Stimulated activated CD4-positive, alpha-beta T cell treated with anti-CD3 and anti-CD28 coated beads, Interleukin-1b, Interleukin-23, amount 100 ng/mL, for 1 hour (primary cell): ENCODE measurements at places on chromosomes 11 and 22.

DNA sequence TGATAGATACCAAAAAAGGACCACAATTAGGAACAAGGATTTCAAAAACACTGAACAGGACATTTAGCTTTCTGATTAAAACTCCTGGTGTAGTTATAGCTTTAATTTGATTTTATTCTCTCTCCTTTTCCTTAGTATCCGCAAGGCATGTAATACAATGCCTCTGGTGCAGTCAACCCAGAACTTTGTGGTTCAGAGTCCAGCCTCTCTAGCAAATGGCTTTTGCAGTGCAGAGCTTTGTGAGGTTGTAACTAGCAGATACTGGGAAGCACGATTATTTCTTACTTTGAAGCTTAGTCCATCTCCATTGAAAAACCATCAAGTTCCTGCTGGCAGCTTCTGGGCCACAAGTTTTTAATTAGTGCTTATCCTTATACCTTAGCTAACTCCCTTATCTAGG is 79.8 kb downstream of the GRIA4 start:
- no peak for DNase-seq

GRCh38 chr22:19655399-19655798 is 58.9 kb upstream of the SEPTIN5 start:
- no peak for DNase-seq

- no peak for DNase-seq
Observed at GRCh38 chr11:45105233-45105983, 41.0 kb upstream of the PRDM11 start.

DNA sequence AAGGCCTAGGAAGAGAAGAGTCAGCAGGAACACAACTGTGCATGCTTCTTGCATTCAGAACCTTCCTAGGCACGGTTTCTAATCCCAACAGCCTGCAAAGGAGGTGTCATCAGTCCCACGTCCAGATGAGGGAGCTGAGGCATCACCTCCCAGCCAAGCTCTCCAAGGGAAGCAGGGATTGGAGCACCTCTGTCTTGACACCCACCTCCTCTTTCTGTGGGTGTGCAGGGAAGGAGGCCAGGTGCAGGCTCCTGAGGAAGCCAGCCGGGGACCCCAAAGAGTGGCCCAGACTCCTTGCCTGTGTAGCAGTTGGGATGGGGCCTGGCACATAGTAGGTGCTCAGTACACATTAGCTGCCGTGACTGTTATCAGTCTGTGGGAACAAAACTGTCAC is 2.0 kb downstream of the PNPLA5 start:
- no peak for DNase-seq

GRCh38 chr11:69918938-69919650 is 99.9 kb upstream of the FGF3 start:
- DNase-seq, result peak; percentile 58

DNA sequence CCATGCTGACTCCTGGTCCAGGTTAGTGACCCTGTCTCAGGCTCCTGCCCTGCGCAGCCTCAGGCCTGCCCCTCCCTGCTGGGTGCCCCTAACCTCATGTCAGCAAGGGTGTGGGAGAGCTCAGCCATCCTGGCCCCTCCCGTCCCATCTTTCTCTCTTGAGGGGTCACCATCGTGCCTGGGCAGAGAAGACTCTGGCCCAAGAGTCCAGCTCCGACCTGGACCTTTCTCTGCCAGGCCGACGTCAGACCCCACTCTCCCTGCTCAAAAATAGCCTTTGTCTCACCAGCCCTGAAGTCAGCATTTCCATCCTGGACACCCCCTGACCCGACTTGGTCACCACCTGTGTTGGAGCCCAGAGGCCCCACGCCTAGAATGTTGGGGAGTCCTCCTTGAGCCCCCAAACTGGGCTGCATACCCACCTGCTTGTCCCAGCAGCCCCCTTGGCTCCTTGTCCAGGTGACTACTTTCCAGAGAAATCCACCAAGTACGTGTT is 4.9 kb downstream of the SCGB1C1 start:
- no peak for DNase-seq

DNA sequence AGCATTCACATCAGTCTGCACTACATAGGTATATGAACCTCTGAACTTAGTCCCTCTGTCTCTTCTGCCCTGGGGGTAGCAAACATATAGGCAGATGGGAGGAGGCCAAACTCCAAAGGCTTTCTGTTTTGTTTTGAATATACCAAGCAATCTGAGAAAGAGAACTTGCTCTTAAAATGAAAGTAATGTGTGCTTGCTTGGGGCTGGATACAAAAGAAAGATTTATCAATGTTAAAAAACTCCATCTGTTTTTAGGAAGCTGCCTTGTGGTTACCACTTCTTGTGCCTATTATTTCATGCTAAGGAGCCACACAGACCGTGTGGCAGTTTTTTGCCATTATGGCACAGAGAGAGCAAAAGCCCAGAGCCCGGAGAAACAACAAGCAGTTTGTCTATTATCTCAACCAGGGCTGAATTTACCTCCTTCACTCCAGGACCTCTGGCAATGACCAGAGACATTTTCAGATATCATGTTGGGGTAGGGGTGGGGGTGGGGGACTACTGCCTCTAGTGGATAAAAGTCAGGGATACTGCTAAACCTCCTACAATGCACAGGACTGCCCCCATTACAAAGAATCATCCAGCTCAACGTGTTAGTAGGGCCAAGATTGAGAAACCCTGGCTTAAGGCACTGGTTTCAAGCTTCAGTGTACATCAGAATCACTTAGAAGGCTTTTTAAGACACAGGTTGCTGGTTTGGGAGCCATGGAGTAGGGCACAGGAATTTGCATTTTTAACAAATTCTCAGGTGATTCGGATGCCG is 124.2 kb downstream of the APIP start:
- no peak for DNase-seq

GRCh38 chr22:50136581-50137015 is 33.9 kb upstream of the PANX2 start:
- no peak for DNase-seq

- DNase-seq, result no peak
Observed at GRCh38 chr22:24506802-24507438, 11.8 kb downstream of the UPB1 start.

DNA sequence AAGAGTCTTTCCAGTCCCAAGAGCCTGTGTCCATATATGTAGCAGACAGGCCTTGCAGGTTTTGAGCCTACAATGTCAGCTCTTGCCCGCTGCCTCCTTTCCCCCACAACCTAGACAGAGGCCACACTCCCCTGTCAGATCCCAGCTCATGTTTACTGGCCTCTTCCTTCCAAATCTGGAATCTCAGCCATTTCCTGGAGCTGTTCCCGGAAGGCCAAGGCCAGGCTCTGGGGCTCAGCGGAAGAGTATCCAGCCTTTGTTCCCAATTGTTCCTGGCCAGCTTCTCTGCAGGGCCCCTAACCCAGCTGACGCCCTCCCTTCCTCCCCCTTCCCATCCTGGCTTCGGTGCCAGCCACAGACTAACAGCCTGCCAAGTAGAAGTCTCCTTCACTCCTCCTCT is 1.0 kb upstream of the ROBO4 start:
- no peak for DNase-seq

DNA sequence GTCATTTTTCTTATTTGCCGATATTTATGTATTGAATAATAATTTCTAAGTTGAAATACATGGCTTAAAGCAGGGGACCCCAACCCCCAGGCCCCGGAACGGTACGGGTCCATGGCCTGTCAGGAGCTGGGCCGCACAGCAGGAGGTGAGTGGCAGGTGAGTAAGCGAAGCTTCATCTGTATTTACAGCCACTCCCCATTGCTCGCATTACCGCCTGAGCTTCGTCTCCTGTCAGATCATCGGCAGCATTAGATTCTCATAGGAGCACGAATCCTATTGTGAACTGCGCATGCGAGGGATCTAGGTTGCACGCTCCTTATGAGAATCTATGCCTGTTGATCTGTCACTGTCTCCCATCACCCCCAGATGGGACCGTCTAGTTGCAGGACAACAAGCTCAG is 4.5 kb downstream of the ZMAT5 start:
- no peak for DNase-seq

- DNase-seq, result no peak
Observed at GRCh38 chr11:69538854-69539253, 57.4 kb downstream of the LINC01488 start.

DNA sequence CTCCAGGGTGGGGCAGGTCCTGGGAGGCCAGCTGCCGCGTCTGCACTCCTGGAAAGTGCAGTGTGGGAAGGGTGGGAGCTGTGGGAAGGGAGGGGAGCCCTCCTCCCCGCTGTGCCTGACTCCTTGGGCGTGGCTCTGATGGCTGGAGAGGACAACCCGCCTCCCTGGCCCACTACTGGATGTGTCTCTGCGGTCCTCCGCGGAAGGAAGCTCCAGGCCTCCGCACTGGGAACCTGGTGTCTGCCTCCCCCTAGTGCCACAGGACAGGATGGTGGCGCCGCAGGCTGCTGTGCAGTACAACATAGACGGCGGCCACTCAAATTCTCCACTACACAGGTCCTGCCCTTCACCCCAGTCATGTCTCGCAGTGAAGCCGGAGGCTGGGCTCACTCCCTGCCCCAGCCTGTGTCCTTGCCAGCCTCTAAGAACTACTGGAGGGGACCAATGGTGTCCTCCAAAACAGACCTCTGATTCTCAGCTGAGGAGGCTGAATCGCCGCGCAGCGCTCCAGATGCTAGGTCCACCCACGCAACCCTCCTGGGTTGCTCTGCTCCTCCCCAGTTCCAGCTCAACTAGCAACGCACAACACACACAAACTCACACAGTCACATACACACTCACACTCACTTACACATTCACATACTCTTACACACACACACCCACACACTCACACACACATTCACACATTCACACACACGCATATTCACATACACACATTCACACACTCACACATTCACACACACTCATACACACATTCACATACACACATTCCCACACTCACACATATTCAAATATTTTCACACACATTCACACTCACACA is 12.4 kb upstream of the DSCAML1 start:
- no peak for DNase-seq

GRCh38 chr22:26967282-26967681 is 309.9 kb downstream of the MIAT start:
- DNase-seq, result no peak

DNA sequence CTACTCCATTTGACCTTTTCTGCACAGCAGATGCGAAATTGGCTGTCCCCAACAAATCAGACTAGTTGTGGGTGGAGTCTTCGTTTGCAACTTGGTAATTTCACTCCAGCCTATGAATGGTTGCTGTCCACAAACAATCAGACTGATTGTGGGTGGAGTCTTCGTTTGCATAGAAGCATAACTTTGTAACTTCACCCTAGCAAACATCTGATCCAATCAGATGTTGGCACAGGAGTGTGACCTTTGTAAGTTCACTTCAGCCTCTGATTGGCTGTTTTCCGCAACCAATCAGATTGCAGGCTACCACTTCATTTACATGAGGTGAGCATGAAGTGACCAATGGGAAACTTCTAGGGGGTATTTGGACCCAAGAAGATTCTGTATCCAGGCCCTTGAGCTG is 16.3 kb upstream of the CABP2 start:
- DNase-seq, result no peak

GRCh38 chr22:24489011-24489410 is 6.1 kb upstream of the UPB1 start:
- no peak for DNase-seq

DNA sequence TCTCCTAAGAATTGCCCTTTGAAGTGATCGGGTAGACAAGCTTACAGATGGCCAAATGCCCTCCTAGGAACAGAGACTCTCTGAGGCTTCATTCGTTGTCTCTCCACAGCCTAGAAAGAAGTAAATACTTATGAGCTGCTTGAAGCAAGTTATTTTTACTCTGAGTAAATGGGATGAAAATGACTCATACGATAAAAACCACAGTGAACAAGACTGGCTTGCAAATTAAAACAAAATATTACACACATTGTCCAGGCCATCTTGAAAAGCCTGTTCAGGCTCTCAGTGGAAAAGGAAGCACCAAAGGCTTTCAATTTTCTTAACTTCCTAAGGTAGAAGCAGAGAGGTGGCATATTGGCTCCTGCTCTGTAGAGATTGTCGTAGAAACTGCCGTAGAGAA is 294.2 kb downstream of the NELL1 start:
- DNase-seq, result no peak

DNA sequence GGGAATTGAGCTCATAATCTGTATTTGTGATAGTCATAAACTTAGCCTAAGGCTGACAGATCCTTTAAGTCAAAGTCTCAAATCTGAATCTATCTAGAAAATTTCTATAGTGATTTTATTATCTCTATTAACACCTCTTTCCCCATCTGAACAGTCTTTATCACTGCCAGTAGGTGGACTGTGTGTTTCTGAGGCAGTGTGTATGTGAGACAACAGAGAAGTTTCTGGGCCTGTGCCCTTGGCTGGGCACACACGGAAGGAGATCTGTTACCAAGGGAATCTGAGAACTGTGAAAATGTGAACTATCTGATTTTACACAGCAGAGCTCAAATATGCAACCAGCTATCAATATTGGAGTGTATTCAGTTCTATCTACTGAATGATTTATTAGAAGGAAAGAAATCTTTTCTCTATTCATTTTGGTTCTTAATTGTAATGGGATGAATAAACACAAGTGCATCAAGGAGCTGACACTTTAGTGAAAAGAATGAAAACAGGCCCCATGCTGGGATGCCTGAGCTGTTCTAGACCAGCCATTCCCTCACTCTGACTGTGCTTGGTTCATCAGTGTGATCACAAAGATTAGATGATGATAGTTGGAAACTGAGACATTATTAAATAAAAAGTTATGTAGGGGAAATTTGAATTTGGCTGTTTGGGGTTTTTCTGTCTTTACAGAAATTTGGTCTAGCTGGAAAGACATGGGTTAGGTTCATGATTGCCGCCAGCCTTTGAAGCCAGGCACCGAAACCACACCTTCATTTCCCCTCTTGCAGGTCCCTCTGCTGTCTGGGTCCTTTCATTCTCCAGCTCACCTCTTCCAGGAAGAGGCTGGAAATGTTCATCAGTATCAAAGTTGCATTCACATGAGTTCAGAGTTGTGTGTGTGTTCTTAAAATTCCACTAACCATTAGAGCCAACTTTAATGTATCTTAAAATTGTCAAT is 68.1 kb downstream of the LIF start:
- DNase-seq, result no peak

DNA sequence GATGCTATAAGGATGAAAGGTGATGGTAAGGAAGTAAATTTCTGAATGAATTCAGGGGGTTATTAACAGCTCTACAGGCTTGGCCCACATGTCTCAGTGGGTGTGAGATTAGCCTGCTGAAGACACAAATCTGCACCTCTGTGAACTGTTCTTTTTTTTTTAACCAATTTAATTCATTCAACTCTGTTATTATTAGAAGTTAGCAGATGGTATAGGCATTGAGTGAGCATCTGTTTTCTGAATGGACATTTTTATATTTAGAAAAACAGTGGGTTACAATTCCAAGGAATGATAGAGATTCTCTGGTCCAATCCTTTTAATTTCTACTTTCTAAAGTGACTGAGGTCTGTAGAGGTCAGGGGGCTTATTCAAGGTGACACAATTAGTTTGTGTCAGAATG is 122.0 kb upstream of the SORL1-AS1 start:
- DNase-seq, result no peak

- no peak for DNase-seq
Observed at GRCh38 chr11:8241373-8242117, 22.1 kb downstream of the LMO1 start.

- no peak for DNase-seq
Observed at GRCh38 chr11:12460466-12460865, 83.1 kb downstream of the PARVA start.

- DNase-seq, result no peak
Observed at GRCh38 chr11:5284637-5285036, 14.9 kb upstream of the HBE1 start.

- no peak for DNase-seq
Observed at GRCh38 chr11:104529906-104530305, 366.0 kb upstream of the PDGFD start.

- no peak for DNase-seq
Observed at GRCh38 chr22:47807506-47807905, 1045.1 kb downstream of the TBC1D22A start.
